Fibroblast of lung (primary cell): ENCODE measurements at places on chromosomes 3 and 15.

- H3K27ac ChIP-seq = no peak overlapping the region
- no peaks in the 10 kb centered on the region for H3K27me3 ChIP-seq
- no peak for DNase-seq
- peaks cover 2% of the 10 kb centered on the region for H3K4me1 ChIP-seq
- no peaks in the 10 kb centered on the region for H3K36me3 ChIP-seq
- H3K4me3 ChIP-seq = no peak overlapping the region
Observed at GRCh38 chr3:197227780-197228574, 70.4 kb downstream of the DLG1 start.

DNA sequence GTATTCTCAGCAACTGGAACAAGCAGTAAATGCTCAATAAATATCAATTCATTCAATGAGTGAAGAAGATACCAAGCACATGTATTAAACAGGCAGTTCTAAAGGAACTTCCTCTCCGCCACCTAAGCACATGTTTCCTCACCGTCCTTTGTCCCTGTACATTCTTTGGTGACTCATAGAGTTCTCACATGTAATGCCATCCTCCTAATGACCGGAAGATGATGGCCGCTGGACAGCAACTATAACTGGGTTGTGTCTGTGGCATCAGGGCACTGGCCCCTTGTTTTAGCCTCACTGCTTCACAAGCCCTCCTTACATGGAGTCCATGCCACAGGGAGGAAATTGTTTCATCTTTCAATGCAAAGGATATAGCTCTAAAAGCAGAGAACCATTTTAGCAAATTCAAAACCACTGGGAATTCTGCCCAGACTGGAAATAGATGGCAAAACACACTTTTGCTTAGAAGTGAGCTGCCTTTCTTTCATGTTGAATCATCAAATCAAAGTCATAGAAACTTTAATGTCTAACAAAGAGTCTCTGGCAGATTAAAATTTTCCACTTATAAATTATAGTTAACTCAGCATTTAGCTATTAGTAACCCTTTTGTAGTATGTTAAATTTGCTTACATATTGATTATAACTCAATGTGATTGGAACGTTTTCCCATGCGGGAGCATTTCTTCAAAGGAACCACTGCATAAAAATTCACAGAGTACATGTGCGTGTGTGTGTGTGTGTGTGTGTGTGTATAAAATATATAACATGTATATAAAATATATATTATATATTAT lies 74.1 kb downstream of the GAP43 start:
- H3K4me3 ChIP-seq = no peak overlapping the region
- no peaks in the 10 kb centered on the region for H3K36me3 ChIP-seq
- no peak for DNase-seq
- H3K27ac ChIP-seq = no peak overlapping the region

GRCh38 chr3:183446838-183447205 lies 18.4 kb upstream of the MCF2L2 start:
- peak overlapping the region; percentile 49 for H3K27ac ChIP-seq
- DNase-seq = no peak
- H3K4me3 ChIP-seq = peak overlapping the region; percentile 68
- H3K36me3 ChIP-seq = no peaks in the 10 kb centered on the region
- no peaks in the 10 kb centered on the region for H3K4me1 ChIP-seq
- no peaks in the 10 kb centered on the region for H3K27me3 ChIP-seq

GRCh38 chr3:24302396-24302795 lies 192.3 kb downstream of the THRB start:
- no peak for DNase-seq
- H3K4me1 ChIP-seq = peaks cover 6% of the 10 kb centered on the region
- no peaks in the 10 kb centered on the region for H3K36me3 ChIP-seq
- H3K27ac ChIP-seq = no peak overlapping the region
